ENCODE measurements at places on chromosomes 11 and 22.

- DNase-seq = no peak
Measured at GRCh38 chr11:86013713-86014112, 55.2 kb downstream of the PICALM start.

GRCh38 chr11:72924568-72925190 is 110.5 kb downstream of the ATG16L2 start:
- DNase-seq = no peak

DNA sequence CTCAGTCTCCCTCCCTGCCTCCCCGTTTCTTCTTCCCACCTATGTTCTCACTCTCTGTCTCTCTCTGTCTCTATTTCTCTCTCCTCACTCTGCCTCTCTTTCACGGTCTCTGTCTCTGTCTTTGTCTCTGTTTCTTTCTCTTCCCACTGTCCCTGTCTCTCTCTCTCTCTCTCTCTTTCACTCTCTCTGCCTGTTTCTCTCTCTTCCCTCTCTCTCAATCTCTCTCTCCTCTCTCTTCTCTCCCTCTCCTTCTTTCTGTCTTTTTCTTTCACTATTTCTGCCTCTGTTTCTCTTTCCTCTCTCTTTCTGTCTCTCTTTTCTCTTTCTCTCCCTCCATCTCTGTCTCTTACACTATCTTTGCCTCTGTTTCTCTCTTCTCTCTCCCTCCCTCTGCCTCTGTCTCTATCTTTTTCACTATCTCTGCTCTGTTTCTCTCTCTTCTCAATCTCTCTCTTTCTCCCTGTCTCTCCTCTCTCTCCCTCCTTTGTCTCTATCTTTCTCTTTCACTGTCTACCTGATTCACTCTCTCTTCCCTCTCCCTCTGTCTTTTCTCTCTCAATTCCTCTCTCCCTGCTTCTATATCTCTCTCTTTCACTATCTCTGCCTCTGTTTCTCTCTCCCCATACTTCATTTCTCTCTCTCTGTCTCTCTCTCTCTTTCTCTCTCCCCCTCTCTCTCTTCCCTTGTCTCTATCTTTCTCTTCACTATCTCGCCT is 5.4 kb downstream of the APLNR start:
- DNase-seq = no peak

DNA sequence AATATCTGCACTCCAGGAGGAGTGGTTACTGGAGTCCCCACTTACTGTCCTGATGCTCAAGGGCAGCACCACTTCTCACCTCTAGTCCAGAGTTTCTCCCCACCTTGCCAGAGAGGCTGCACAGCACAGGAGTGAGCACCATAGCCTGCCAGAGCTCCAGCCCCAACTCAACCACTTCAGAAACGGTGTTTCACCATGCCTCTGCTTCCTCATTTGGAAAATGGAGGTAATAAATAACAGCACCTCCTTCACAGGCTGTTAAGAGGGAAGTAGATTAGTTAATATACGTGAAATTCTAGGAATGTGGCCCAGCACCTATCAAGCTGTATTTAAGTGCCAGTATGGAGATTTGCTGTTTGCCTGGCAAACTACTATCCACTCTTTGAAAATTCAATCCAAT is 63.0 kb downstream of the GALNT18 start:
- no peak for DNase-seq

- no peak for DNase-seq
Measured at GRCh38 chr22:48887394-48888332, 940.0 kb downstream of the BRD1 start.

- no peak for DNase-seq
Measured at GRCh38 chr22:42978453-42979103, 36.4 kb downstream of the PACSIN2 start.

DNA sequence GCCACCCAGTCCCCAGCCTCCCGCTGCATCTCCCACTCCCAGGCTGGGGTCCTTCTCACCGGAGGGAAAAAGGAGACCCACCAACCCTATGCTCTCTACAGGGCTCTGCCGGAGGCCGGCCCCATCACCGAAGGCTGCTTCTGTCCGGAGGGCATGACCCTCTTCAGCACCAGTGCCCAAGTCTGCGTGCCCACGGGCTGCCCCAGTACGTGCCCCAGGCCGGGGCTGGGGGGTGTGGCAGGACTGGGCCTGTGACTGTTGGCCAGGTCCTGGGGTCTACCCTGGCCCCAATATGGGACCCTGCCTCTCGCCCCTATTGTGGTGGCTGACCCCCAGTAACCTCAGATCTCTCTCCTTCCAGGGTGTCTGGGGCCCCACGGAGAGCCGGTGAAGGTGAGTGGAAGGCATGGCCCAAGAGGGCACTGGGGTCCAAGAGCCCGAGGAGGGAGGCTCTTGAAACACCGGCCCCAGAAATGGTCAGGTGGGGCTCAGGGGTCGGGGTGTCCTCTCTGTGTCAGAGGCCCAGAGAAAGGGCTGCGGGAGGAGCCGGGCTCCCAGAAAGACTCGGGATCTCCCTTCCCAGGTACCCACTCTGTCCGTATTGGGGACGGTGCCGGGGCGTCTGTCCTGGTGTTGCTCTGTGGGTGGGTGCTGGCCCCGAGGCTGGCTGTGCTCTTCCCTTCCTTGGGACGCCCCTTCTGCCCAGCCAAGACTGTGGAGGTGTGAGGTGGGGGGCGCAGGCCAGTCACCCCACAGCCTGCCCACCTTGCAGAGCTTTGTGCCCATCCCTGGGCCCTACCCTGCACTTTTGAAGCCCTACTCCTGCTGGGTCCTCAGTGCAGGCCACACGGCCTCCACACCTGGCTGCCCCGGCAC is 26.1 kb upstream of the MUC5B start:
- DNase-seq = no peak

DNA sequence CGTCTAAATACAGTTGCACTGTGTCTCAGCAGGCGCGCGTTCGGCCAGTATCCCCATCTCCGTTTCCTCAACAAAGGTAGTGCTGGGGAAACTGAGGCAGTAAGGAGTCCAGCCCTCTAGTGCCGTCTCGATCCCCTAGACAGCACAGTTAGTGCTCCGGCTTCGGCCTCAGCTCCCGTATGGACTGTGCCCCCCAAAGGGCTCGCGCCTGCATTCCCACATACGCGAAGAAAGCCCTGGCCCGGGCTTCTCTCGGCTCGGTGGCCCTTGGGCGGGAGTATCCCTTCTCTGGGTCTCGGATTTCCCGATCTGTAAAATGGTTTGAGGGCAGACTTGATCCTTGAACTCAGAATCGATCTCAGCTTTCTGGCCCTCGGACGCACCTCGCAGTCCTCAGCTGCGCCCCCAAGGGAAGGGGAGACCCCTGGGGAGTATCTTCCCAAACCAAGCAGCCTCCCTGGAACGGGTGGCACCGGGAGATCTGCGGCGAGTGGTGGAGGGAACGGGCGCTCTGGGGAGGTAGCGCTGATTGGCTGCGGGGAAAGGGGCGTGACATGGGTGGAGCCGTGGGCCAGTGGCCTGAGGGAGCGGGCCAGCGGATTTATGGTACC is 759 bp upstream of the PEX16 start:
- DNase-seq = no peak

GRCh38 chr22:20141186-20142077 is 9.4 kb downstream of the CCDC188 start:
- no peak for DNase-seq

DNA sequence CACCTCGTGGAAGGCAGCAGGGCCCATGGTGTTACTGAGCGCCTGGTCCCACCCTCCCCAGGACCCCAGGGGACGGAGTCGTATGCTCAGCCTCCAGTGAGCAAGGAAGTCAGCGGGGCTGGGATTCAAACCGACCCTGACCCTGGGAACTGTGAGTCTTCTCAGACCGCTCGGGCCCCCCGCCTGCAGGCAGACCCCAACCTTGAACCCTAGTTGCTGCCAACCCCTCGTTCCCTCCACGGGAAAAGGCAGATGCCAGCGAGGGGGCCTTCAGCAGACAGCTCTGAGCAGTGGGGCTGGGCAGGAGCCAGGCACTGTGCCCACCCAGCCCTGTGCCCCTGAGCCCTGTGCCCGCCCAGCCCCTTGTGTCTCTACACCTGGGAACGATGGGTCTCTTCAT is 6.4 kb downstream of the SLC16A8 start:
- DNase-seq = no peak

GRCh38 chr11:124493016-124493655 is 47.6 kb upstream of the OR8B8 start:
- no peak for DNase-seq

DNA sequence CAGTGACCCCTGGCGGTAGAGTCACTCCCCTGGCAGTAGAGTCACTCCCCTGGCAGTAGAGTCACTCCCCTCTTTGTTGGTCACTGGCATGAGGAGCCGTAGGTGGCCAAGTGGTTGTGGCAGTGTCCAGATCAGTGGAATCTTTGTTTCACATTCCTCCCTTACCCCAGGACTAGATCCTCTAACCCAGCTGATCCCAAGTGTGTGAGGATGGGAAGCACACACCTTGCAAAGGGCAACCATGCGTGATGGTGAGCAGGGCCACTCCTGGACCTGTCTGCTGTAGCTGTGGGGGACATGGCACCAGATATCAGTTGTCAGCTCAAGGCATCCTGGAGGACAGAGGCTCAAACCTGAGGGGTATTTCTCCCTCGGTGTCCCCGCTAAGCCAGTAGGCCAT is 37.8 kb downstream of the OSBP2 start:
- DNase-seq = no peak

DNA sequence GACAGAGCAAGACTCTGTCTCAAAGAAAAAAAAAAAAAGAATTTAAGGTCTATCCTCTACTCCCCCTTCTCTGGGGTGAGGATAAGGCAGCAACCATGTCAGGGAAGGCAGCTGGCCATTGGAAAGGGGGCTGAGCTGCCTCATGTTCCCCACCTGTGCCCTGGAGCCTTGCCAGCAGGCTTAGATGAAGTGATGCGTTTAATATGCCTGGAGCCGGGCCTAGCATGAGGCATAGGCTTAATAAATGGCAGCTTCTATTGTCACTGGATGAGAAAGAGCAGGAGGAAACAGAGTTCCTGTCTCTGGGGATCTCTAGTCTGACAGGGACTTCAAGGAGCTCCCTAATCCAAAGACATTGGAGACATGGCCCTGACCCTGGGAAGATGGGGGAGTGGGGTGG is 3.2 kb upstream of the KCNE3 start:
- no peak for DNase-seq

DNA sequence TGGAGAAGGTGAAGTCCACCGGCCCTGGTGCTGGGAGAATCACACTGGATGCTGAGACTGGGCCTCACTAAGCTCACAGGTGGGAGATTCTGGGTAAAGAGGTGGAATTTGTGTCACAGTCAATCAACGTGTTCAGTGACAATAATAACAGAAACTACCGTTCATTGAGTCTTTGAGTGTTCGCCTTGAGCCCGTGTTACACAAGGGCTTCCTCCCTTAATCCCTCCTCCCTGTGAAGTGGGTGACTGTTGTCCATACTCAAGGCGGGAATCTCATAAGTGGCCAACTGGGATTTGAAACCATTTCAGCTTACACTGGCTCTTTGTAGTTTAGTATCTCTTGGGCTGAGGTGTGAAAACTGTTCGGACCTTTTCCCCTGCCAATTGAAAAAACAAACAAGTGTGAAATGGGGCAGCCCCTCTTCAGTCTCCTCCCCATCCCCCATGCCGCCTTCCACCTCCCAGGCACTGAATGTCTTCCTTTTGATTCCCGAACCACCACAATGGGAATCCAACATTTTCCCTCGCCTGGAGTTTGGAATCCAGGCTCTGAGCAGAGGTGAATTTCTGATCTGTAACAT is 502.4 kb downstream of the MIAT start:
- DNase-seq = no peak

DNA sequence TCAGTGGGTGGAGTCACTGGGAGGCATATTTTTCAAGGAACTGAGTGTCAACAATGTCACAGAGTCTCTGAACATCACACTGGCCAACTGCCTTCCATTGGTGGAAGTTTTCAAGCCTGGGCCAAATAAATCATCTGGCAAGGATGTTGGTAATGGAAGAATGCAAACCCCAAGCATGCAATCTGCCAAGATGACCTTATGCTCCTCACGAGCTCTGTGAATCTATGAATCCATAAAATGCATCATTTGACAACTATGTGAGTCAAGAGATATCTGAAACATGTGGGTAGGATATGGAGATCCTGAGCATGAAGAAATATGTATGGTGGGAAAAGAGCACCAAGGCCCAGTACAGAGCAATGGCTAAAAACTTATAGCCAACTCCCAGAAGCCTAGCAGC is 122.2 kb downstream of the PLEKHA7 start:
- no peak for DNase-seq

Data from stimulated activated CD4-positive, alpha-beta T cell treated with anti-CD3 and anti-CD28 coated beads, TNF-alpha, amount 100 ng/mL, for 1 hour (primary cell).